ENCODE measurements at places on chromosomes 1 and 21.

DNA sequence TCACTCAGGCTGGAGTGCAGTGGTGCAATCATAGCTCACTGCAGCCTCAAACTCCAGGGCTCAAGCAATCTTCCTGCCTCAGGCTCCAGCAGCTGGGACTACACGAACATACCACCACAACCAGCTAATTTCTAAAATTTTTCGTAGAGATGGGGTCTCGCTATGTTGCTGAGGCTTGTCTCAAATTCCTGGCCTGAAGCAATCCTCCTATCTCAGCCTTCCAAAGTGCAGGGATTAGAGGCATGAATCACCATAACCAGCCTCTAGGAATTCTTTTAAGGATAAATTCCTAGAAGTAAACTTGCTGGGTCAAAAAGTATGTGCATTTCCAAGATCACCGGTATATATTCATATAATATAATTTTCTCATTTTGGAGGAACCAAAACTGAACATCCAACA lies 17.6 kb upstream of the HUNK start:
- DNase-seq = no peak
- H3K27me3 ChIP-seq = no peaks in the 10 kb centered on the region
- H3K4me1 ChIP-seq = no peaks in the 10 kb centered on the region

- no peak for DNase-seq
- no peaks in the 10 kb centered on the region for H3K4me1 ChIP-seq
- H3K36me3 ChIP-seq = no peaks in the 10 kb centered on the region
- no peaks in the 10 kb centered on the region for H3K27me3 ChIP-seq
Measured at GRCh38 chr21:21076051-21076450, 77.8 kb downstream of the NCAM2 start.

DNA sequence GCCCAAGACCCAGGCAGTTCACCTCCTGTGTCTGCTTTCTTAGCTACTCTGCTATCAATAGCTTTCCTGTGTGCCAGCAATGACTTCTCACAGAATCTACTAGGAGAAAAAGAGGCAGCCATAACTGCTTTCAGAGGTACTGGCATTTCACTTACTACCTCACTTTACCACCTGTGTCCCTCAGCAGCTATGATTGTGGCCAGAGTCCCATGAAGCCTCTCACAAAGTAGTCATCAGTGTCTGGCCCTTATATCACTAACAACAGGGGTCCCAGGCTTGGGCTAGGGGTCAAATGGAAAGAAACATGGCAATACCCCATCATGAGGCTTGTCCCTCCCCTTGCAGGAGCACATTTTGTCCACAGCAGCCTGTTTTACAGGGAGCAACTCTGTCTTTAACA lies 62.7 kb upstream of the EPS8L3 start:
- peak overlapping the region; percentile 98 for H3K27ac ChIP-seq
- no peaks in the 10 kb centered on the region for H3K36me3 ChIP-seq
- H3K27me3 ChIP-seq = no peaks in the 10 kb centered on the region
- DNase-seq = no peak

GRCh38 chr1:180567654-180568053 lies 8.9 kb downstream of the OVAAL start:
- no peak for DNase-seq
- no peak overlapping the region for H3K4me3 ChIP-seq
- H3K27ac ChIP-seq = no peak overlapping the region
- H3K36me3 ChIP-seq = no peaks in the 10 kb centered on the region
- no peaks in the 10 kb centered on the region for H3K27me3 ChIP-seq
- no peaks in the 10 kb centered on the region for H3K4me1 ChIP-seq

- H3K4me1 ChIP-seq = no peaks in the 10 kb centered on the region
- no peaks in the 10 kb centered on the region for H3K36me3 ChIP-seq
- H3K4me3 ChIP-seq = no peak overlapping the region
- DNase-seq = no peak
- H3K27me3 ChIP-seq = no peaks in the 10 kb centered on the region
- H3K27ac ChIP-seq = no peak overlapping the region
Measured at GRCh38 chr1:25442178-25442577, 11.5 kb downstream of the MACO1 start.
